ENCODE measurements at places on chromosomes 12 and 14.

- no peak for DNase-seq
Observed at GRCh38 chr12:98504368-98504617, 11.1 kb upstream of the TMPO start.

DNA sequence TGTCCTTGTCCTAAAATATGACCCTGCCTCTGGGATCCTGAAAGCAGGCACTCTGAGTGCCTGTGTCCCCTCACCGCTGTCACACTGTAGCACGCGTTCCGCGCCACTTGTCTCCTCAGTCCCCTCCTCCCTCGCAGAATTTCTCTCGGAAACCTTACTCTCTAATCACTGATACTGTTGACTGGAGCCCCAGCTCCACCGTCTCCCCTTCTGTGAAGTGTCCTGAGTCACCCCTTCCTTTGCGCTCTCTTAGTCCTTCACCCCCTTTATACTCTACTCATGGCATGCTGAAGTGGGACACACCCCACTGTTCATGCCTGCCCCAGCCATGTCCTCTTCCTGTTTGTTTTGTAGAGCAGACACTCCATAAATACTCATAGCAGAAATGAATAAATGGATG lies 104.7 kb downstream of the ZNF664 start:
- no peak for DNase-seq

DNA sequence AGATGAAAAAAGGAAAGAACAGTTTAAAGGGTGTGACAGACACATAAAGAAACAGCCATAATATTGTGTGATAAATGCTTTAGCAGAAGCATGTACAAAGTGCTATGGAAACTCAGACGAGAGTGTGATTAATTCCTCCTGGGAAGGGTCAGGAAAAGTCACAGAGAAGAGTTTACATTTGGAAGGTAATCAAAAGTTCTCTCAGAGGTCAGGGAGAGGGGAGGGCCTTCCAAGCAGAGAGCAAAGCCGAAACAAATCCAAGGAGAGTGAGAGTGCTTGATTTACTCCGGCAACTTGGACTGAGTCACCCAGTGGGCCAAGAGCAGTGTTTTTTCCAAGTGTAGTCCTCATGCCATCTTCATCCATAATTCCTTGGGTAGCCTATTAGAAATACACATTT lies 108.3 kb downstream of the IGF1 start:
- no peak for DNase-seq

- no peak for DNase-seq
Observed at GRCh38 chr12:17478908-17479673, 610.9 kb downstream of the RERGL start.

DNA sequence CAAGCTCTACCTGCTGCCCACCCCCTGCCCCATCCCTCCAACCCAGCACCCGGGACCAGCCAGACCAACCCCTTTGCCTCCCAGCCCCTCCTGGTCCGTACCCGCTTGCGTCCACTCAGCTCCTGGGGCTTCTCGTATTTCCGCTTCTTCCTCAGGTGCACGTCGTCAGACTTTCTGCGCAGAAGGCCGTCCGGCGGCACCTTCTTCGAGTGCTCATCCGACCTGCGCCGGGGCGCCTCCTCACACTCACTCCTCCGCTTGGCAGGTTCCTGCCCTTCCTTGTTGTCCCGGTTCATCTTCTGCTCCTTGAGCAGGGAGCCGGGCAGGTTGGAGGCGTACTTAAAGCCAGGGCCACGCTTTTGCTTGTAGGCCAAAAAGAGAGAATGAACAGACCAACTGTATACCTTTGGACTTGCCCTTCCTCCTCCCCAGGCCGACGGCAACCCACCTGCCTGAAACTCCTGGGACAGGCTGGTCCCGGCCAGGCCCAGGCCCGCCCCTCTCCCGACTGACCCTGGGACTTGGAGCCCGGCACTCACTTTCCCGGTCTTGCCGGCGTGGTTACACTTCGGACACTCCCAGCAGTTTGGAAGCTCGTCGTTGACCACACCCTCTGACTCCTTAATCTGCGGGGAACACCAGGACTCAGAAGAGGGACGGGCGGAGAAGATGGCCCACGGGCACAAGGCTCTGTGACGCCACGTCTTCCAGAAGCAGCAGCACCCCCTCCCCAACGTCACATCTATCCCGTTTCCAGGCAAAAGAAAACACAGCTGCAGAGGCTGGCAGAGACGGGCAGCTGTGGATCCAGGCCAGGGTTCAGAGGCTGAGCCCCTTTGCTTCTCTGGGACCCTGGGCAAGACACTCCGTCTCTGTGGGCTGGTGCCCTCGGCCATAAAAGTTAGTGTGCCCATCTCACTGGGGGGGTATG lies 44.3 kb downstream of the RNF34 start:
- no peak for DNase-seq

GRCh38 chr14:54532111-54533012 lies 22.7 kb downstream of the CGRRF1 start:
- no peak for DNase-seq

DNA sequence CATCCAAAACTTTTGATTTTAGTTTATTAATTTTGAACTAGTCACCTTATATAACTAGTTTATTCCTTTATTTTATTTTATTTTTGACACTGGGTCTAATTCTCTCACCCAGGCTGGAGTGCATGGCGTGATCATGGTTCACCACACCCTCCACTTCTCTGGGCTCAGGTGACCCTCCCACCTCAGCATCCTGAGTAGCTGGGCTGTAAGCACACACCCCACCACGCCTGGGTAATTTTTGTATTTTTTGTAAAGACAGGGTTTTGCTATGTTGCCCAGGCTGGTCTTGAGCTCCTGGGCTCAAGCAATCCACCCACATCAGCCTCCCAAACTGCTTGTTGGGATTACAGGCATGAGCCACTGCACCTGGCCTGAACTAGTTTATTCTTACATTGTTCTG lies 17.3 kb downstream of the PCNX1 start:
- no peak for DNase-seq

- no peak for DNase-seq
Observed at GRCh38 chr14:96405677-96406076, 13.7 kb downstream of the AK7 start.

- DNase-seq, result no peak
Observed at GRCh38 chr12:65014504-65015271, 106.4 kb downstream of the WIF1 start.

- DNase-seq, result no peak
Observed at GRCh38 chr12:67220065-67220464, 49.1 kb upstream of the CAND1 start.

DNA sequence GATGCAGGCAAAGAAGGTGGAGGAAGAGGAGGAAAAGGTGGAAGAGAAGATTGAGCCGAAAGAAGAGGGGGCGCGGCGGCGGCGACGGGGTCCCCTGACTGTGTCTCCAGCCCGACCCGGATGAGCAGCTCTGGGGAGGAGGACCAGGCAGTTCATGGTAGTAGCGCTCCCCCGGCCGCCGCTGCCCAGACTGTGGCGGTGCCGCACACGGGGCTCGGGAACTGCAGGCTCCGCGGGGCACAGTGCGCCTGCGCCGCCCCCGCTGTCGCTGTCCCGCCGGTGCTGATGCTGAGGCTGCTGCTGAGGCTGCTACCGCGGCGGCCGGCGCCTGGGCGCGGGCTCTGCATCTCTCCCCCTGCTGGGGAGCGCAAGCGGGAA lies at the start of gene KCNH5:
Gene KCNH5, minus strand, starts transcription at position 225 of the 378 bp plus-strand sequence. CDS start 272 bp downstream, outside the sequence.
- no peak for DNase-seq

- no peak for DNase-seq
Observed at GRCh38 chr12:82874945-82875344, 188.2 kb downstream of the TMTC2 start.

DNA sequence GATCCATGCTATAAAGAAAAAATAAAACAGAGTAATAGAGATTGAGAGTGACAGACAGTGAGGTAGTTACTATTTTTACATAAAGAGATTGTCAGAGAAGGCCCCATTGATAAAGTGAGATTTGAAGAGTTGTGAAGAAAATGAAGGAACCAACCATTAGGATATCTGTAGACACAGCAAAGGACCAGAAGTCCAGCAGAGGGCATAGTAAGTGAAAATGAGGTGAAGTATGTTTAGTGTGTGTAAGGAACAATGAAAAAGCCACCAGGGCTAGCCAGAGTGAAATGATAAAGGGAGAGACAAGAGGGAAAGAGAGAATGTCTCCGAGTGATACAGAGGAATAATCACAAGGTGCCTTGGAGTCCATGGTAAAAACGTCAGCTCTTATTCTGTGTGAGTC lies 411.0 kb downstream of the NELL2 start:
- no peak for DNase-seq

DNA sequence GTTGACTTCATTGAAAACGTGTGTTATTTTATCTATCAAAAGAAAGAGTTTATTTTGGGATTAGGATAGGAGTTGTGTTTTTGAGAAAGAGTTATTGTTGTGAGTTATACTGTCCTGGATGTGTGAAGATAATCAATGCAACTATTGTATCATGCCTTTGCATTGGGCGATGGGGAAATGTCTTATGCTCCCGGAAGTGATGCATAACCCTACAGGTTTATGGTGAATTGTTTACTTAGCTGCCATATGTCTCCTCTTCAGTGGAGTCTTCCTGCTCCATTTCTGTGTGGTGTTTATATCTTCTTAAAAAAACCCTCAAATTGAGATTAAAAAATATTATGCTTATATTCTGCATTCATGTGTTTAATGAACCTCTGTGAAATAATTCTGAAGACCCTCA lies 6.5 kb downstream of the PDE3A start:
- no peak for DNase-seq

DNA sequence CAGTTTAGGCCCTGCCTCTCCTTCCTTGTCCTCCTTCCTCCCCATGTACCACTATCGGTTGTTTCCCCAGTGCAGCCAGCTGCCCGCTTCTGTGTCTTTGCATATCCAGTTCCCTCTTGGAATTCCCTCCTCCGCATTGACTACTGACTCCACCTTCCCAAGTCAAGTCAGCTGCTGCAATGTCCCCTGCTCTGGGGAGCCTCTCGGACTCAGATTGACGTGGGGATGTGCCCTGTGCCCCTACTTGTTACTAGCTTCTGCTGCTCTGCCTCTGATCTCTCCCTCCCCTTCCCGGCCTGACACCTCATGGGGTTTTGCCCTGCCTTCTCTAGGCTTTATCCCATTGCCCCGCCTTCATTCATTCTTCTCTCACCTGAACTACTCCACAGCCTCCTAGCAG lies 2.1 kb upstream of the CD9 start:
- no peak for DNase-seq

DNA sequence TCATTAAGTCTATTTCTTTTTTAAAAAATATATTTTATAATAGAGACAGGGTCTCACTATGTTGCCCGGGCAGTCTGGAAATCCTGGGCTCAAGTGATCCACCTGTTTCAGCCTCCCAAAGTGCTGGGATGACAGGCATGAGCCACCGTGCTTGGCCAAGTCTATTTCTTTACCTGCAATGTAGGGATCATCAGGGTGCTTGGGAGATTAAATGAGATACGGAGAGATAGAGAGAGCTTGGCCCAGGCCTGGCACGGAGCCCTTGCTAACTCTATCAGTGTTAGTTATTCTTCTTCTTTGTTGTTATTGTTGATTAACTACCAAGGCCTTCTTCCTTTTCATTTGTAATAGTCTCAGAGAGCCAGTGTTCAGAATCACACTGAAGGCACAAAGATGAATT lies 3.1 kb downstream of the CABP1 start:
- no peak for DNase-seq

DNA sequence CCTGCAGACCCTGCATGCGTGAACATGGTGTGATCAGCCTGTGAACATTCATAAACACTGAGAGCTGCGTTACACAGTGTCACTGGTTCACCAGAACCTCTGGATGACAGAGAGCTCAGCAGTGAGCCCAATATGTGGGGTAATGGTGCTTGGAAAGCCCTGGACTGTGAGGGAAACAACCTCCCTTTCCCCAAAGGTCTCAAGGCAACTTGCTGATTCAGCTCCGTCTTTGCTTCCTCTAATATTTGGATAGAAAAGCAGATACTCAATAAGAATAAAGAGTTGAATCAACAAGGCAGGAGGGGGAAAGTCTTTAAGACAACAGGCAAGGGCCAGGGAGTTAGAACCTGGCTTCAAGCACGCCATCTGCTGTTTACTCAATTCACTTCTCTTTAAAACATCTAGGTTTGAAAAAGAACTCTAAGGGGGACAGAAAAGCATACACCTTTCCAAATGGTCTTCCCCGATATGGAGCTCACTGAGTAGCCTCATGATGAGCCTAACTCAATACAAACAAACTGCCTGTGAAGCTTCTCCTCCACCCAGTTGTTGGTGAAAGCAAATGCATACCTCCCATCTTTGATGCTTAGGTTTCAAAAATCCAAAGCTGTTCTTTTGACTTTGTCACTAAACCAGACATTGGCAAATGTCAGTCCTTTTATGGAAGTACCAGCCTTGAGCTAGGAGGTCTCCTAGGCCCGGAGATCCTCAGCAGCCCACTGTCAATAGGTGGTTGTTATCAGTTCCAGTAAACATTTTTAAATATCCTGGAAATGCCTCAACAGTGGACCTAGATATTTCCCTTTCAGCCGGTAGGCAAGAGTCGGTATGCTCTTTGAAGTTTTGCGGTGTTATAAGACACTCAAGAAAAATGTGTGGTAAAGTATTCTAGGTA lies 76.1 kb downstream of the SAMD4A start:
- no peak for DNase-seq

GRCh38 chr14:36356862-36357261 lies 36.4 kb upstream of the MBIP start:
- DNase-seq, result no peak
